ENCODE measurements at places on chromosomes 3 and 15.

GRCh38 chr3:11757929-11758328 is 88.8 kb downstream of the TAMM41 start:
- no peak for DNase-seq

GRCh38 chr3:116863822-116864589 is 154.4 kb downstream of the TUSC7 start:
- DNase-seq: no peak

DNA sequence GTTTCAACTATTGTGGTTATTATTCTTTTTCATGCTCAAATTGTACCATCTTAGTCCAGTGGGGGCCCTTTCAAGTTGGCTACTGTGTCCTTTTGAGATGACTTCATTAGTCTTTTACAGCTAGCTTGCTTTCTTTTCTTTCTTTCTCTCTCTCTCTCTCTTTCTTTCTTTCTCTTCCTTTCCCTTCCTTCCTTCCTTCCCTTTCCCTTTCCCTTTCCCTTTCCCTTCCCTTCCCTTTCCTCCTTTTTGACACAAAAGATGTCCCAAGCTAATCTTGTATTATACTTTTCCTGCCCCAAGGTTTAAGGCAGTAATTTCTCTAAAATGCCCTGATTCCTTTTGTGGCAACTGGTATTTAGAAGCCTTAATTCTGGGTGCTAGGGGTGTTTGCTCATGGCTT is 213.0 kb upstream of the TBC1D5 start:
- no peak for DNase-seq

DNA sequence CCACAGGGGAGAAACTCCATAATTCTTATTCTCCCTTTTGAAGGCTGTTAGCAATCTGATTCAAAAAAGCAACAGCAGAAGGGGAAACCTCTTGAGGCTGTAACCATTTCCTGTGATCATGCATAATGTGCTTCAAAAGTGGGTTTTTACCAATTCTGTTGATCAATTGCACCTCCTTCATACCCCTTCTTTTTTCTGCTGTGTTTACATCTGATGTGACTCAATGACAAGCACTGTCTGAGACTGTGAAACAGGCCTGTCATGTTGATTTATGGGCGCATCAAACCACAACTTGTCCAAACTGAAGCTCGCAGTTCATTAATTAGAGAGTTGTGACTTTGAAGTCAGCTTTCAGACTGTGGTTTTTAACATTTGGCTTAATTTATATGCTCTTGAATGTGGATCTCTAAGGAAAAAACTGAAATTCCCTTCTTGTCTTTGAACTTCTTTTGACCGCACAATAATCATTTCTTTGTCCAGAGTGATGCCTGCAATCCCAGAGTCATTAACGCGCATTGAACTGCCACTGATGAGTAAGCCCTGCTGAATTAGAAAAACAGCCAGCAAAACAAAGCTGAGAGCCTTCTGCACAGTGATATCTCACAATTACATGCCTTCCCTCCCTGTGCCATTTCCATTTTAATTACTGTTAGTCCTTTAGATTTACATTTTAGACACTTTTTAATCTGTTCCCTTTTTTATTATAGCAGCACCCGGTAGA is 532.8 kb downstream of the FOXP1 start:
- DNase-seq: no peak

DNA sequence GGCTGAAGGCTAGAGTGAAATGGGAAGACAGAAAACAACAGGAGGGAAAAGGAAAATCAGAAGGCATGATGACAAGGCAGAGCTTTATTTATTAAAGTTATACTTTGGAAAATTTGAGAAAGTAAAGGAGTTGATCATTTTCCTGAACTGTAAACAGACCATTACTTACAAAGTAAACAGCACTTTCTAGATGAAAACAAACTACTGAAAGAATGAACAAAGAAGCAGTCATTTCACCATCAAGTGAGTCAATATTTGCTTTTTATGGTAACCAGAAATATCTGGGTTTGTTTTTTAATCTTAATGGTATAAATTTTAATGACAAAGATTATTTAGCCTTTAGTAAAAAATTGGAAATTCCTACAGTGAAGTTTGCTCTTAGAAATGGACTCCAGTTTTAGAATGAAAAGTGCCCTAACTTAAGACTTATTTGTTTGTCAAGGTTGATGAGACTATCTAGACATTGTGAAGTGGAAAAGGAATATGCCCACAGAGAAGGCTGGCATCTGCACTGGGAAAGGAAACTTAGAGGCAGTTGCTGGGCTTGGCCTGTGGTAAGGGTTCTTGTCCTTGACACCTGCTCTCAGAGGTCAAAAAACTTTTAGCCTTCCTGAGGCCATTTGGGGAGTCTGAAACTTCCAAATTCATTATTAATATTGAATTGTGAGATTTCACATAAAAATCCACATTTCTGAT is 47.2 kb downstream of the SPTSSB start:
- DNase-seq: no peak

DNA sequence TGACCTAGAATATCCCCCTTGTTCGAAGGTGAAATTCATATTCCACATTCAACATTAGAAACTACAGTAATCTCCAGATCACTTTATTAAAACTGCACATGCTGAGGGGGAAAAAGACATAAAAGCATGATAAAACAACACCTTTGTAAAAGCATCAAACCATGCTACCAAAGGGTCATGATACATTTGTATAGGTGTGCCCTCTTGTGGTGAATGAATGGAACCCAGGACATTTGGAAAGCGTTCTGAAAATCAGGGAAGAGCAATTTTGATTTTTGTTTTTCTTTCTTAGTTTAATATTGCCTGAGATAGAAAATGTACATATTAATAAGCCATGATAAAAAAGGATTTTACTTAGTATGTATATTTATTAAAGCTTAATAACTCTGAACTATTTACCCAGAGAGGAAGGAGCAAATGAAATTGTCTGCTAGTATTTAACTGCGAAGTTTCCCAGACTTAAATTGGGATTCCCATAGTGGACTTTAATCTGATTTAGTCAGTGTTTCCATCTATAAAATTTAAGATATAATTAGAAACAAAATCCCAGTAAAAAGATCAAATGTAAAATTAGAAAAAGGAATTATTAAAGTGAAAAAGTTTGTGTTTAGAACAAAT is 105.8 kb upstream of the ARL6 start:
- DNase-seq: no peak

DNA sequence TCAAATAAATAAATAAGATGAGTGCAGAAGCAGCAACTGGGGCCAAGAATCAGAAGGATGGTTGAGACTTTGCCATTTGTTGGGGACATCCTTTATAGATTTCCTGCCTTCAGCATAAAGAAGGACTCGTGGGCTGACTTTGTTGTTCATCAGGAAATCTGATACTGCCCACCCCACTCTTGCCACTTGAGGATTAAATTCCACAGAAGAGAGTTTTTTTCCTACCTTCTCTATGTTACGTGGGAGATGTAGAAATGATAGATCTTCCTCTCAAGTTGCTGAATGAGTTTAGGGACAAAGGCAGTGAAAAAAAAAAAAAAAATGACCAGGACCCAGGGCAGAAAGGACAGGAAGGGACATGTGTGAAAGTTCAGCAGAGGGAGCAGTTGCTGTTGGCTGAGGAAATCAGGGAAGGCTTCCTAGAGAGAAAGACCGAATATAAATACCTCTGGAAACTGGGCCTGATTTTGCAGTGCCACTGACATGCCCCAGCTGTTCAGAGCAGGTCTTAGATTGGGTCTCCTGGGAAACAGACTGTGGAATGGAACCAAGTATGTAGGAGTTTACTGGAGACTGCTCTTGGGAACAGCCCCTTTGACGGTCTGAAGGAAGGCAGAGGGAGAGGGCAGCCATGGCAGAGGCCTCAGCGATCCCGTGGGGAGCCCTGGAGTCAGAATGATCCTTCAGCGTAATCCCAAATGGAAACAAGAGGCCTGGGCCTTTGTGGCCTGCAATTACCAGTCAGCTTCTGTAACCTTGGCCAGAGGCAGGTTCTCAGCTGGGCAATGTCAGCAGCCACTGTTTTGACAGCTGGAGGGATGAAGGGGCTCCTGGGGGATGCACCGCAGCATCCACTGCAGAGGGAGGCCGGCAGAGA is 50.9 kb downstream of the C3orf20 start:
- DNase-seq: no peak

DNA sequence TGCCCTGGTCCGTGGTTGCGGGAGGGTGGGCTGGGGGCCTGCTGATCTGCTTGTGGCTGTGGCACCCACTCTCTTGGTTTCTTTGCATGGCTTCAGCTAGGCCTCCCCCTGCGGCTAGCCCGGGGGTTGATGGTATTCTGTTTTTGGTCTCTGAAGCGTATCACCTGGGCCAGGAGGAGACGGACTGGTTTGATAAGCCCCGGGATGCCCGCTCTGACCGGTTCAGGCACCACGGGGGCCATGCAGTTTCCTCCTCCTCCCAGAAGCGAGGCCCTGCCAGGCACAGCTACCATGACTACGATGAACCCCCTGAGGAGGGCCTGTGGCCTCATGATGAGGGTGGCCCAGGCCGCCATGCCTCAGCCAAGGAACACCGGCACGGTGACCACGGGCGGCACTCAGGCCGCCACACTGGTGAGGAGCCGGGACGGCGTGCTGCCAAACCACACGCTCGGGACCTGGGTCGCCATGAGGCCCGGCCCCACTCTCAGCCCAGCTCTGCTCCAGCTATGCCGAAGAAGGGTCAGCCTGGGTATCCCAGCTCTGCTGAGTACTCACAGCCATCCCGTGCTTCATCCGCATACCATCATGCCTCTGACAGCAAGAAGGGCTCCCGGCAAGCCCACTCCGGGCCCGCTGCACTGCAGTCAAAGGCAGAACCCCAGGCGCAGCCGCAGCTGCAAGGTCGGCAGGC is 11.3 kb upstream of the APEH start:
- no peak for DNase-seq

- no peak for DNase-seq
Observed at GRCh38 chr3:138448631-138449030, 14.2 kb downstream of the ESYT3 start.

DNA sequence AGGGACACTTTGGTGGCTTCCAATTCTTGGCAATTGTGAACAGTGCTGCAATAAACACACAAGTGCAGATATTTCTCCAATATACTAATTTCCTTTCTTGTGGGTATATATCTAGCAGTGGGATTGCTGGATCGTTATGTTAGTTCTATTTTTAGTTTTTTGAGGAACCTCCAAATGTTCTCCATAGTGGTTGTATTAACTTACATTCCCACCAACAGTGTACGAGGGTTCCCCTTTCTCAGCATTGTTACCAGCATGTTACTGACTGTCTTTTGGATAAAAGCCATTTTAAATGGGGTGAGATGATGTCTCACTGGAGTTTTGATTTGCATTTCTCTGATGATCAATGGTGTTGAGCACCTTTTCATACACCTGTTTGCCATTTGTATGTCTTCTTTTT is 92.8 kb downstream of the DAPK2 start:
- no peak for DNase-seq

- no peak for DNase-seq
Observed at GRCh38 chr3:127484601-127485388, 105.7 kb downstream of the TPRA1 start.

- no peak for DNase-seq
Observed at GRCh38 chr15:51641490-51642130, 19.0 kb upstream of the DMXL2 start.

GRCh38 chr15:85499371-85499887 is 119.0 kb downstream of the AKAP13 start:
- no peak for DNase-seq

- no peak for DNase-seq
Observed at GRCh38 chr3:76900596-76900995, 139.3 kb upstream of the ROBO2 start.

GRCh38 chr3:31974964-31975363 is 6.1 kb downstream of the OSBPL10 start:
- DNase-seq: no peak

- no peak for DNase-seq
Observed at GRCh38 chr15:73990250-73991005, 1.7 kb downstream of the STOML1 start.

- DNase-seq: no peak
Observed at GRCh38 chr15:47409038-47409437, 308.3 kb upstream of the SEMA6D start.

DNA sequence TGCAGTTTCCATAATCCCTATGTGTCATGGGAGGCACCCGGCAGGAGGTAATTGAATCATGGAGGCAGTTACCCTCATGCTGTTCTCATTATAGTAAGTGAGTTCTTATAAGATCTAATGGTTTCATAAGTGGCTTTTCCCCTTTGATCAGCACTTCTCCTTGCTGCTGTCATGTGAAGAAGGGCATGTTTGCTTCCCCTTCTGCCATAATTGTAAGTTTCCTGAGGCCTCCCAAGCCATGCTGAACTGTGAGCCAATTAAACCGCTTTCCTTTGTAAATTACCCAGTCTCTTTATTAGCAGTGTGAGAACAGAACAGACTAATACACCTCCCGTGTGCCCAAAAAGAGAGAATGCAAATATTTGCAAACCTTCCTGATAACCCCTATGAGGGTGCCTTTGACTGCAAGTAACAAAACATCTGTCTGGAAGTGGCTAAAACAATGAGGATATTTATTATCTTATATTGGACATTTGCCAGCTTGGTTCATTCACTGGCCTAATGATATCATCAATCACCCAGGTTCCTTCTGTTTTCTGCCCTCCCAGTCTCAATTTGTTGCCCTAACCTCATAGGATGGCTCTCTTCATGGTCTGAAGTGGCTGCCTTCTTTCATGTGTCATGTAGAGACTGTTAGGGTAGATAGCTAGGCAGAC is 68.7 kb downstream of the BHLHE40 start:
- no peak for DNase-seq

DNA sequence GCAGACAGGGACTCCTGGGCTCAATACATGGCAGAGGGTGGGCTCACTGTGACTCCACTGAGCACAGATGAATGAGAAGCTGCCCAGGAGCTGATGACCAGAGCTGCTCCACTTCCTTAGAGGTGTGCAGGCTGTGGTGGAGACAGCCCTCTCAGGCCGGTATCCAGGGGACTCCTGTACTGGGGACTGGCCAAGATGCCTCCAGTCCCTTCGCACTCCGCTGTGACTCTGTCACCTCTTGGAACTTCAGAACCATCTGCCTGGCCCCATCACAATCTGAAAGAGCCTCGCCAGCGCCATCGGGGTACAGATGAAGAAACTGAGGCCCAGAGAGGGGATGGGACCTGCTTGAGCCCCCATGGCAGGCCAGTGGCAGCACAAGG is 111.2 kb downstream of the ETFA start:
- no peak for DNase-seq

DNA sequence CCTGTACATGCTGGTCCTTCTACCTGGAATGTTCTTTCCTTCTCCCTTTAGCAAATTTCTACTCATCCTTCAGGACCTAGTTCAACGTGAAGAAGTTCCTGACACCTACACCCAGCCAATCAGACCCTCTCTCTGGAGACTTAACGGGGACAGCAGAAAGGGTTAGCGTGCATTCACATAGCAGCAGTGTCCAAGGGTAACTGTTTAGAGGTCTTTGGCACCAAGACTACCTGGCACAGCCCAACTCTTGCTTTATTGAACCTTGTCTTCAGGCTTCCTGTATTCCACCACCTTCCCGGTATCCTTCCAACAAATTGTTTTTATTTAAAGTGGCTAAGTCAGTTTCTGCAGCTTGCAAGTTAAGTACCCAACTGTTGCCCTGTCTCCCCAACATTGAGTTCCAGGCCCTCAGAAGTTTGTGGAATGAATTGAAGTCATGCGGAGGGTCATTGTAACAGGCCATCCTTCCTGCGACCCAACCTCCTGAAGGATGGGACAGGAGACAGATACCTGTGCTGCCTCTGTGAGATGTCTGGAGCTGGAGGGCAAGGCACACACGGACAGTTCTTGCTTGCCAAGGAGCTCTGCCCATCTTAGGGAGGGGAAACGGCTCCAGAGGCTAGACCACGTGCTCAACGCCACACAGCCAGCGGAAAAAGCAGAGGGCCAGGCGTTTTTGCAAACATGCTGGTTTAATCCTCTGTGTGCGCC is 14.4 kb upstream of the WNT7A start:
- no peak for DNase-seq

Data from stimulated activated CD4-positive, alpha-beta T cell treated with anti-CD3 and anti-CD28 coated beads, Interleukin-4, amount 100 ng/mL, for 48 hours (primary cell).